ENCODE measurements at places on chromosomes 7 and 10.

GRCh38 chr7:64890761-64891362 is 12.2 kb upstream of the ZNF273 start:
- peaks cover 19% of the 10 kb centered on the region for H3K27me3 ChIP-seq
- DNase-seq = no peak

DNA sequence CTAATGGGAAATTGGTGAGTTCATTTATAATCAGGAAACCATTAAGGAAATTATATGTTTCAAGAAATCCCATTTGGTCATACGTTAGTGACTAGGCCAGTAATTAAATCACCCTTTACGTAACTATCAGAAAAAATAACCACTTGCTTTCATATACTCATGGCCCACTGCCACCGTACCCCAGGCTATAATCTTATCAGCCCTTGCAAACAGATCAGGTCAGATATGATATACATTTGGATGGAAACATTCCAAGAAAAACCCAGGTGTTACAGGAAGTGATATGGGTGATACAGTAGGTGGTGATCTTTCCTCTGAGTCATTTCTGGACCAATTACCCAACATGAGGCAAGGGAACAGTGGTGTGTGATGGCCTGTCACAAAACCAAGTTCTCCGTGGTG is 481.0 kb upstream of the SEMA3A start:
- no peak for DNase-seq
- H3K27me3 ChIP-seq = no peaks in the 10 kb centered on the region
- H3K27ac ChIP-seq = no peak overlapping the region
- H3K4me1 ChIP-seq = peaks cover 4% of the 10 kb centered on the region
- no peak overlapping the region for H3K4me3 ChIP-seq
- H3K36me3 ChIP-seq = no peaks in the 10 kb centered on the region

GRCh38 chr10:21526860-21527597 is 1.5 kb upstream of the SKIDA1 start:
- peak overlapping the region; percentile 99 for H3K27ac ChIP-seq
- peaks cover 15% of the 10 kb centered on the region for H3K27me3 ChIP-seq
- H3K4me3 ChIP-seq = peak overlapping the region; percentile 98
- peaks cover 48% of the 10 kb centered on the region for H3K4me1 ChIP-seq

DNA sequence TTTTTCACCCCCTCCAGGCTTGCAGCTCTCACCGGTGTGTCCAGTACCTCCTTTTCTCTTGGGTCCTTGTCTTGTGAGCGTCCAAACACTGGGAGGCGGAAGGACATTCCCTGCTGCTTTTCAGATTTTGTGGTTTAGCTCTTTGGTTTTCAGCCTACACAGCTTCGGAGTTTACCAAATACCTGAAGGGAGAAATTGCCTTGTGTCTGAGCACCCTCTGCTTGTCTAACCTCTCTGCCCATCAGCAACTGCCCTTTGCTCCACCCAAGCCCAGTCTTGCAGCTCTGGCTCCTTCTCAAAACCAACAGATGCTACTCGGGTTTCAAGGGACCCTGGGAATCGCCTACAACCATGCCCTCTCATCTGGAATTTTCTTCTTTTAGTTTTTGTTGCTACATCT is 519.1 kb upstream of the IGFBP3 start:
- no peak for DNase-seq
- peaks cover 2% of the 10 kb centered on the region for H3K27me3 ChIP-seq
- H3K4me1 ChIP-seq = no peaks in the 10 kb centered on the region
- H3K27ac ChIP-seq = no peak overlapping the region

DNA sequence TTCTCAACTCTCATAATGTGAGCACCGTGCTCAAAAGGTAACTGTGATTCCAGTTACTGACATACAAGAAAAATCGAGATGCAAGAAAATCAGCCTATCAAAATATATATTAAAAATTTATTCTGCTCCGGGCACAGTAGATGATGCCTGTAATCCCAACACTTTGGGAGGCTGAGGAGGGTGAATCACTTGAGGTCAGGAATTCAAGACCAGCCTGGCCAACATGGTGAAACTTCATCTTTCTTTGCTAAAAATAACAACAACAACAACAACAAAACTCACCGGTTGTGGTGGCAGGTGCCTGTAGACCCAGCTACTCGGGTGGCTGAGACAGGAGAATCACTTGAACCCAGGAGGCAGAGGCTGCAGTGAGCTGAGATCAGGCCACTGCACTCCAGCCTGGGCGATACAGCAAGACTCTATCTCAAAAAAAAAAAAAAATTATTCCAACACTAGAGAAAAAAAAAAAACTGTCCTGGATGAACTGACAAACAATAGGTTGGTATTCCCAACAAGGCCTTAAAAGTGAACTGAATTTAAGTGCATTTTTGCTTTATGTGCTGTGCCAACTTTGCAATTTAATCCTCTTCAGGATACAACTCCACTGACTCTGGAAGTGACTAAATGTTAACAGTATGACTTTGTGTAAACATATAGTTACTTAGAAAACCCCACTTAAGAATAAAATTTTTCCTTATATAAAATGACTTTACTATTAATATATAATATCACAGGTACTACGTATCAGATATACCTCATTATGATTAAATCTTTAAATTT is 51.1 kb downstream of the JMJD1C start:
- no peaks in the 10 kb centered on the region for H3K36me3 ChIP-seq
- no peak for DNase-seq
- no peak overlapping the region for H3K4me3 ChIP-seq
- no peak overlapping the region for H3K27ac ChIP-seq

DNA sequence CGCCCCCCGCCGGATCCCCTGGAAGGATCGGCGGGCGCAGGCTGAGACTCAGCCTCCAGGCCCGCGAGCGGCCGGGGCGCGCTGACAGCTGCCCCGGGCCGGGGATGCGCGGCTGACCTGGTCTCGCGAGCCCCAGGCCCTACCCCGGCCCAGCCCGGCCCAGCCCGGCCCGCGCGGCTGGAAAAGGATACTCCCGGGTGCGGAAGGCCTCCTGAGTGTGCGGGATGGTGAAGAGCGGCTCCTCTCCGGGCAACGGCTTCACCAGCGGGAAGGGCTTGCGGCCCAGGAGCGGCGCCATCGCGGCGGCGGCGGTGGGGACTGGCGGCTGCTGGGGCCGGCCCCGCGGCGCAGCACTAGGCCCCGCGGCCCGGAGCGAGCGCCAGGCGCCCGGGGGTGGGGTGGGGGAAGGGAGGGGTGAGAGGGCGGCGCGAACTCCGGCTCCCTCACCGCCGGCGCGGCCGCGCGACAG is 423 bp downstream of the BAZ1B start:
- no peak overlapping the region for H3K27ac ChIP-seq
- peaks cover 36% of the 10 kb centered on the region for H3K4me1 ChIP-seq
- DNase-seq = peak; percentile 57
- H3K27me3 ChIP-seq = peaks cover 3% of the 10 kb centered on the region
- peak overlapping the region; percentile 67 for H3K4me3 ChIP-seq
- peaks cover 6% of the 10 kb centered on the region for H3K36me3 ChIP-seq

DNA sequence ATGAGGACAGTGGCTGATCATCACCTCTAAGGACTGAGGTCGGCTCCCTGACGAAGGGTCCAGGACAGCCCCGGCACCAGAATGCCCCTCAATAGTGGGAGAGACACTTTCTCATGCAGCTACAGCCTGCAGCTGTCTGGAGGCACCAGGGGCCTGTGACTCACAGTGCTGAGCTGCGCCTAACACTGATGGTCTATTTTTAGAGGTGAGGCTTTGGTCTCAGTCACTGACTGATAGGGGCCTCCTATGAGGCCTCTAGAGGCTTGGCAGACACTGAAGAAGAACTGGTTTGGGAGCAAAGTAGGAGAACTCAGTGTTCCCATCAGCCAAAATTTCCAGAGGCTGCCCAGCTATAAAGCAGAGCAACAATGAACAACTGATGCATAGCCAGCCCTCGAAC is 130.1 kb downstream of the COBL start:
- peaks cover 3% of the 10 kb centered on the region for H3K27me3 ChIP-seq
- DNase-seq = no peak
- H3K4me3 ChIP-seq = no peak overlapping the region
- no peaks in the 10 kb centered on the region for H3K36me3 ChIP-seq

Measured in endothelial cell (in vitro differentiated cells).